ENCODE measurements at places on chromosomes 3 and 15.

DNA sequence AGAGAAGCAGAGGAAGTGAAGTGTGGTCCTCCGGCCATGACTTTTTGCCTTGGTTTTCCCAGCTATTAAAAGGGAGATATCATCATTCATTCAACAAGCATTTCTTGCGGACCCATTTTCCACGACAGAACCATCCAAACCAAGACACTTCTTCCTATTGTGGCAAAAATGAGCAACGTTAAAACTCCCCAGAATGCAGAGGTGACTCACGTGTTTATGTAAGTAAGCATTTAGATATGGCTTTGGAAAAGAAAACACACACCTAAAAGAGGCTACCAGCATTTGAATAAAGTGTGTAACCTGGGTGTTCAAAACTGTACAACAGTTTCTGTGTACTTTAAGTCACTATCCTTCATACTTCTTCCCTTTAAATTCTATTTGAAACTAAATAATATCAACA, 181.3 kb downstream of the RORA start:
- no peak for DNase-seq

GRCh38 chr3:39168156-39168780, 14.9 kb upstream of the CSRNP1 start:
- DNase-seq, result no peak

DNA sequence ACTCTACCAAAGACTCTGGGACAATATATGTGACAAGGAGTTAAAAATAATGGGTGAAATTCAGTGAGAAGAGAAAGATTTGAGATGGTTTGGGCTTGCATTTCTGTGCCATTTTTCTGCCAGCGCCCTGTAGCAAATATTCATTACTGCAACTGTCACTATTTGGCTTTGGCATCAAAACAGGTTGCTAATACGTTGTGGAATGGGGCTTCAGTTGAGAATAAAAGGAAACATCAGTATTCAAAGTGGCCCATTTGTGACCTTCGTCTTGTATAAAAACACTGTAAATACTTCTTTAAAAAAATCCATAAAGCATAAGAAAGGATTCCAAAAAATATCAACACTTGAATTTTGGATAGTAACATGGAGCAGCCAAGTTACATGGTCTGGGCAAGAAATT, 309.2 kb downstream of the ZNF385D start:
- DNase-seq, result no peak

GRCh38 chr3:194084284-194084683, 51.7 kb upstream of the HES1 start:
- DNase-seq, result no peak

- no peak for DNase-seq
Observed at GRCh38 chr15:75403892-75404291, 35.5 kb upstream of the MAN2C1 start.

DNA sequence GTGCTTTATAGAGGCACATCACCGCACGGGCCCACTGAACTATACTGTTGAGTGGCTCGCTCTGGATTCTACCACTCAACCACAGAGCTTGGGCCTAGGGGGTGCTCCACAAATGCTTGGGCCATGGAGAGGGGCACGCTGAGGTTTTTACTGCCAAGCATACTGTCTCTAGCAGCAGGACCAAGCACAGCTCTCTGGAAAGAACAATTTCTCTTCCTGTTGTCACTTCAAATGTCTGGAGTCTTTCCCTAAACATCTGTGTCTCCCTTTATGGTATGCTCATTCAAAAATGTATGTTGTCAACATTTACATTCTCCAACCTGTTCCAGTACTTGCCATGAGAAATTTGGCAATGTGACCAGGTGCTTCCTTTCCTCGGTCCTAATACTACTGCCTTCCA, 114.7 kb upstream of the TPM1 start:
- DNase-seq, result no peak

Measured in fibroblast of gingiva (primary cell).